KG1 (cell line): ENCODE measurements at places on chromosomes 2 and 18.

GRCh38 chr2:203451689-203452088 lies 83.4 kb downstream of the RAPH1 start:
- no peak for DNase-seq

GRCh38 chr18:8506251-8507049 lies 102.8 kb upstream of the RAB12 start:
- DNase-seq = no peak

DNA sequence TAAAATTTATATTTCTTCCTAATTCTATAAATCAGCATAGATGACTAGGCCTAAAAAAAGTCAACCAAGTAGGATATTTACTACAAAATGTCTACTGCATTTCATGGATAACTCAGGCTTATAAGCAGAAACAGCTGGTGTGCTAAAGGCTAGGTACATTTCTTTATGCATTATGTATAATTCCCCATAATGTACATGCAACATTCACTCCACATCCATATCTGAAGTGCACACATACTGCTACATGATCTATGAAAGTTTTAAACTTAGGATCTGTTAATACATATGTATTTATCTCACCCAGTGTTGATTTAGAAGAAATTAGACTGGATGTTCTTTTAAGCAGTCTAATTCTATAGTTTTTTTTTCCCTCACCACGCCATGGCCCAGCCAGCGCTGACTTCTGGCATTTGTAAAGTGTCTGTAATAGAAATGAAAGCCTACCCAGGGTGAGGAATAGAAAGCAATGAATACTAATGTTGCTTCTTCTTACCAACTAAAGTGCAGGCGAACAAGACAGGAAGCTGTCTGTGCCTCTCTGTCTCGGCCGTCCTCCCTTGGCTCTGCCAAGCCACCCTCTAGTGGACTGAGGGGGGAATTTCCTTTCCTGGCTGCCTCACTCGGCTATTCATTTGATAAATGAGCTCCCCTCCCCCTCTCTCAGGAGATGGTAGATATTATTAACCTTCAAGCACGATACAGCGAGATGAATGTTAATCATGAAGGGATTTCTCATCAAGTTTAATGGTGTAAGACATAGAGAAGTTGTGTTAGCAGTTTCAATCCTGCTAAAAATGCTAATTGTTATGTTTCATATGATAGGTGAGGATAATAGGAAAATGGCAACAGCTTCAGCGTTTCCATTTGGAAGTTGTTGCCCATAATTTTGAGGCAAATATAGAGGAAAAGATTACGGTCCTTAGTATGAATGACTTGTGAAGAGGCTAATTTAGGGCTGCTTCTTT lies 384.5 kb downstream of the MTX2 start:
- no peak for DNase-seq

GRCh38 chr2:196277002-196277401 lies 105.6 kb upstream of the STK17B start:
- DNase-seq = peak; percentile 47

DNA sequence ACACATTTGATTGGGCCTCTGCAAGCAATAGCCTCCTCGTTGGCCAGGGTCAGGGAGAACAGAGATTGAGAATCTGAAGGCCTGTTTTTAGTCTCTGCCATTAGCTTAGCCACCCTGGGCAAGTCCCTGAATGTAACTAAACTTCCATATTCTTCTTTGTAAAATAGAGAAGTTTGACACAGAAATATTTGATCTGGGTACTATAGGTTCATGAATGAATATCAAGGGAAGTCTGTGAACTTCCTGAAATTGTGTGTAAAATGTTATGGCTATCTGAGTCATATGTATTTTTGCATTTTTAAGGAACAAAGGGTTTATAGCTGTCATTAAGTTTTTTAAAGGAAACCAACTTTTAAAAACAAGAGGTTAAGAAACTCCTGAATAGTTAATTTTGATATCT lies 23.2 kb downstream of the RND3 start:
- no peak for DNase-seq

DNA sequence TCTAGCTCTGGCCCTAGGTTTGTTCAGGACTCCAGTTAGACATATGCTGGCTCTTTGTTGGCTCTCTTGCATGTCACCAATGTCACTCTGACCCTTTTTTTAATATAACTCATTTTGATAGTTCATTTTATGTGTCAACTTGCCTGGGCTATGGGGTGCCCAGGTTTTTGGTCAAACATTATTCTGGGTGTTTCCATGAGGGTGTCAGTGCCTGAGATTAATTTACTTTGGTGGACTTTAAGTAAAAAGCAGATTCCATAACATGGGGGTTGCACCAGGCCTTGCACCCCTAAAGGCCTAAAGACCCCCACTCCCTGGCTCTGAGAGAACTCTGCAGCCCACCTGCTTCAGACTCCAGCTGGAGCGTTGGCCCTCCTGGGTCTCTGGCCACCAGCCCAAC lies 48.1 kb upstream of the SNTG2 start:
- DNase-seq = no peak

DNA sequence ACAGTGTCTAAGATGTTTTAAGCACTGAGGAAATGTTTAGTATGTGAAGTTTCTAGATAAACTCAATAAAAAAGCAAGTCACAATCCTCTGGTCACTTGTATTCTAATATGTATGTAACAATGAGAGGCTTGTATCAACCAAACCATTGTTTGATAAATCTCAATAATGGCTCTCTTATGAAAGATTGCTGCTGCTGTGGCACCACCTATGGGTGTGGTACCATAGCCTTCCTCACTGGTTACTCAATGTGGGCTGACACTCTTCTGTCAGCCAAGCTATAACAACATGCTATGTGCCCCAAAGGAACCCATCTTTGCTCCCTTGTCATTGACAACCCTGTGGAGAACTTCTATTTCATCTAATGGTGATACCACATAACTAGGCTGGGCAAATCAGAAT lies 12.6 kb upstream of the RAB1A start:
- no peak for DNase-seq

- no peak for DNase-seq
Observed at GRCh38 chr18:74012954-74013630, 134.5 kb downstream of the FBXO15 start.

- no peak for DNase-seq
Observed at GRCh38 chr2:120301284-120301683, 44.7 kb upstream of the INHBB start.

- DNase-seq = no peak
Observed at GRCh38 chr18:11147962-11148679, 1.2 kb downstream of the PIEZO2 start.

DNA sequence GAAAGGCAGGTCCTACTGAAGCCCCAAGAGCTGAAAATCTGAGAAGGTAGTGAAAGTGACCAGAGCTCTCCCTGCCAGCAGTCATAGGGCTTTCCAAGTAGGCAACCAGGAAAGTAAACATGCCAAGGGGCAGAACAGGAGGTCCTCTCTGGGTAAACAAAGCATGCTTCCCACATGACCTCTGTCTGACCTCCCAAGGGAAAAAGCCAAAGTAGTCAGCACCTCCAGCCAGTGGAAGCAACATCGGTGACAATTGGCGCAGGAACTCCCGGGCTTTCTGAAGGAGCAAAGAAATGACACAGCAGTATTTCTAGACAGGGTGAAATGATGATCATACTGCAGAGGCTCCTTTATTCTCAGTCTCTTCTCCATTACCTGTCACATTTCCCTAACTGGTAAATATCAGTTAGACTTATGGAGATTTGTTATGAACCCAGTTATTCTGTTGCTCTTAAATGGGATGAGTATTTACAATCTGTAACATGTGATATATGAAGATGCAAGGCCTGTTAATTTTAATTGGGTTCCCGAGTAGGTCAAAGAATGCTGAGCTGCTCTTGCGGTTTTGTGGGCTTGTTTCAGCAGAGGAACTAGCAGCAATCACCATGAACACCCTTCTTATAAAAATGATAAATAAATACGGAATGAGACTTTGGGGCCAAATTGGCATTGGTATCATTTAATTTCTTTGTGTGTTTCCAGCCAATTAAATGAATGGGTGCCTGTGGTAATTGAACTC lies 321.0 kb downstream of the RND3 start:
- no peak for DNase-seq

- DNase-seq = no peak
Observed at GRCh38 chr2:71637168-71637567, 183.8 kb downstream of the DYSF start.

DNA sequence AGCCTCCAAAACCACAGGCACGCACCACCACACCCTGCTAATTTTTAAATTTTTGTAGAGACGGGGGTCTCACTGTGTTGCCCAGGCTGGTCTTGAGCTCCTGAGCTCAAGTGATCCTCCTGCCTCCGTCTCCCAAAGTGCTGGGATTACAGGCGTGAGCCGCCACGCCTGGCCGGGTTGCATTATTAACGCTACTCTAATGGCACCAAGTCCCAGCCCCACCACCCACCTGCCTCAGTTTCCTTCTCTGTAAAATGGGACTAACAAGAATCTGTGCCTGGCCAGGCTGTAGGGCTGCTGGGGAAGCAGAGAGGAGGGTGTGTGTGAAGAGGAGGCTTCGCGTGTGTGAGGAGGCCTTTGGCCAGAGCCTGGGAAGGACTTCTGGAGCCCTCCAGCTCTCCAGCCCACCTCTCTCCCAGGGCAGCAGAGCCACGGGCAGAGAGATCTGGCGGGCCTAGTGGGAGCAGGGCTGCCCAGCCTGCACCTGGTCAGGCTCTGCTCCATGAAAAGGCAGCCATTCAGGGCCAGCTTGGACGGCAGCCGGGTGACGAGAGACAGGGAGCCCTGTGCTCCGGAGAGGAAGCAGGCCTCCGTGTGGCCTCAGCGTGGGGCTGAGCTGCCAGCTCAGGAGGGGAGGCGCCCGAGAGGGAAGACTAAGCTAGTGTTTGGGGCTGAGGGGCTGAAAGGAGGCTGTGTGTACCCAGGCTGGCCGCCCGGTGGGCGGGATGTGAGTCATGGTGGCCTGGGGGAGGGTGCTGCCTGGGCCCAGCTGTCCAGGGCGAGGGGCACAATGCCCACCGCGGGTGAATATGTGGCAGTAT lies 7.4 kb upstream of the B3GNT7 start:
- no peak for DNase-seq

- no peak for DNase-seq
Observed at GRCh38 chr18:36856815-36857214, 27.9 kb downstream of the KIAA1328 start.

DNA sequence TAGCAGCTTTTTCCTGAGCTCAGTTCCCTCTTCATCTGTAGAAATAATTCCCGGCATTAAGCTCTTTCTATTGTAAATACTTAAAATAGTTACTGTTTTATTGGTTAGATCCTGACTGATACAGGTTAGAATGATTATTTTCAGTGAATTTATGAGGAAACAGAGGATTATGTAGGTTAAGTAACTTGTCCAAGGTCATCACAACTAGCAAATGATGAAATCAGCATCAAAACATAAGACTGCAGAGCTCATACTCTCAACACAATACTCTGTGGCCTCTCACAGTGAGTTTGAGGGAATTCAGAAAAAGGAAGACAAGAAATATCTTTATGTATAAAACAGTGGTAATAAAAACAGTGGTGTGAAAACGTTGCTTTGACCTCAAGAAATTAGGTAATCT lies 113.2 kb upstream of the DLX2 start:
- no peak for DNase-seq

GRCh38 chr2:43376523-43377198 lies 150.3 kb upstream of the ZFP36L2 start:
- DNase-seq = no peak

GRCh38 chr2:16871411-16871810 lies 205.8 kb upstream of the CYRIA start:
- DNase-seq = no peak

- DNase-seq = no peak
Observed at GRCh38 chr2:241788572-241788971, 11.9 kb downstream of the GAL3ST2 start.

- DNase-seq = no peak
Observed at GRCh38 chr2:70785137-70785911, 5.1 kb downstream of the FIGLA start.
